ENCODE measurements at places on chromosomes 11 and 22. TPM values are rescaled to one million over a fixed set of nuclear protein-coding genes. Genes with fewer than 3 reads are reported as not detected.

DNA sequence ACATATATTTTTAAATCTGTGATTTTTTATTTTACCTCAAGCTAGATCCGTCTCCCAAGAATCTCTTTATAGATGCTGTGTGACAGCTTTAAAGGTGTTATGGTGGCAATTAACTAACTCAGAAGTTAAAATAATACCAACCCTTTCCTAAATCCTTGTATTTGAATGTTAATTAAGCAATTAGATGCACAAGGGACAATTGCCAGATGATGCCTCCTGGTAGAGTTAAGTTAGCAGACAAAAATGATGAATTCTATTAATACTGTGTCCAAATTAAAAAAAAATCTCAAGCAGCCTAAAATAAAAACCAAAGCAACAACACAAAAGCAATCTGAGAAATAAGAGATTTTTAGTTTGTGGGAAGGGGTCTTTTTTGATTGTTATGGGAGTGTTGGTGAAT lies 78.9 kb downstream of the FANCF start:
- DNase-seq = no peak

THAP12 gene
- total RNA-seq = 104 TPM

DNA sequence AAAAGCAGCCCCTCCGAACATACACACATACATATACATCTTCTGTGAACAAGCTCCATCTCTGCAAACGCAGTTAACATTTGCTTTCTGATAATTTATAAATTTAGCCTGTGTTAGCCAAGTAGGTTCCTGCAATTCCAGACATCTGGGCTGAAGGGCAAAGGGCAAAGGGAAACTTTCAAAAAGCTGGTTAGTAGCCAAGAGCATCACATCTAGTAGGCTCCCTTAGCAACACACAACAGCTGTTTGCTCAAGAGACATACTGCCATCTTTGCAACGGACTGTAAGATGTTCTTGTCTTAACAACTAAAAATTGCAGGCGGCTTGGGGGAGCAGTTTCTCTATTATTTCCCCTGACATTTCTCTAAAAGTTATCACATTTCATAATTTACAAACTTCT lies 134.9 kb downstream of the RBFOX2 start:
- DNase-seq = peak; percentile 30

DNA sequence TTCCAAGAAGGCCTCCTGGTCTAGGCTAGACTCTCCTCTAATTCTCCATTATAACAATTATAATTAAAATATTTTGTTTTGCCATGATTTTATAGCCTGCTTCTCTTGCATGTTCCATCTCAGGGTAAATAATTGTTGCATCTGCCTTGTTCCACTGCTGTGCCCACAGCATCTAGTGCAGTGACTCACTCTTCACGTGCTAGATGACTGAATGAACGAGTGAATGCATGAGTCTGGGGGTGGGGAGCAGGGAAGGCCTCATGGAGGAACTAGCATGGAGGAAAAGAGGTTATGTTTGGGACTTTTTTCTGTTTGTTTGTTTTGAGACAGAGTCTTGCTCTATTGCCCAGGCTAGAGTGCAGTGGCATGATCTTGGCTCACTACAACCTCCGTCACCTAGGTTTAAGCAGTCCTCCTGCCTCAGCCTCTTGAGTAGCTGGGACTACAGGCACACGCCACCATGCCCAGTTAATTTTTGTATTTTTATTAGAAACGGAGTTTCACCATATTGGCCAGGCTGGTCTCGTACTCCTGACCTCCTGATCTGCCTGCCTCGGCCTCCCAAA lies 5.2 kb upstream of the OAF start:
- no peak for DNase-seq

C11orf42 gene
- not detected for total RNA-seq

TUG1 gene
- 130 TPM for total RNA-seq

- no peak for DNase-seq
Measured at GRCh38 chr22:28245579-28246224, 326.6 kb upstream of the PITPNB start.

SCGB1D4 gene
- 10.6 TPM for total RNA-seq

SPINDOC gene
- total RNA-seq = 5.9 TPM

DNA sequence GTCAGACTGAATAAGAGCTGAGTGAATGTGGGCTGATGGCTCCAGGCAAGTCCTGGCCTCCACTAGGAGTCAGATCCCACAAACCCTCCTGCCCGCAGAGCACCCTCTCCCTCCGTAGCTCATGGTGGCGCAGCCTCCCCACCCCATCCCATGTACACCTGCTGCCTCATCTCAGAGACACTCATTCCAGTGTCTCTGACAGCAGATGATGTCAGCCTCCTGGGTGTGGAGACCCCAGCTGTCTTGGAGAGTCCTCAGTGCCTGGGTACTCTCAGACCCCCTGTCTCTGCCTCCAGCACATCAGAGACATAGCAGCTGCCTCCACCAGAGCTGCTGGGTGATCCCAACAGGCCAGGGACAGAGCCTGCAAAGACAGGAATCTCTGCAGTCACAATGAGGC lies 9.5 kb downstream of the IGLL5 start:
- DNase-seq = no peak

DNA sequence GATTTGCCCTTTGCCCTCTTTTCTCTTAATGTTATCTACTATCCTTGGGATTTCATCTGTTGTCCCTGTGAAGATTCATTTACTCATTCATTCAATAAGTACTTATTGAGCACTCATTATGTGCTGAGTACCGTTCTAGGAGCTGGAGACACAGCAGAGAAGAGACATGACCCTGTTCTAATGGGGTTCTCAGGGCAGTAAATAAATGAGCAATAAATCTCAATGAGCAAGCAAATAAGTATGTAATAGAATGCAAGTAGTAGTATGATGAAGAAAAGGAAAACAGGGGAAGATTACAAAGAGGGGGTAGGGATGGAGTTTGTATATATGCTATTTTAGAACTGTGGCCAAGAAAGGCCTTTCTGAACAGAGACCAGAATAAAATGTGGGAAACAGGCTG lies 34.2 kb upstream of the NRIP3 start:
- DNase-seq = no peak

DNA sequence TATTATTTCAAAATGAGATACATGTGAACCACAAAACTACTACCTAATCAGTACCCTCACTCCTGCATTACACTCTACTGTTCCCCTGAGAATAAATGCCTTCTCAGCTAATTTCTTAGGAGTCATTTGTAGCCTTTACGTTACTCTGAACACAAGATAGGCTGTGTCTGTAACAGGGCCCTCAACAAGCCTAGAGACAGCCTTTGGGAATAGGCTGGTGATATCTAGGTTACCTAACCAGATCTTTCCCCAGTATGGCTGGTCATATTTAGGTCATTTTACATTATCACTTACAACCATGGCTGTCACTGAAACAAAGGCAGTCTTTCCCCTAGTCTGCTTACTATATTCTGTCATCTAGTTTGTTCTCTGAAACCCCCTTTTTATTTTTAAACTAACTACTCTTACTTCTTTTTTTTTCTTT lies 14.2 kb downstream of the ATM start:
- DNase-seq = no peak

CTSD gene
- total RNA-seq = 89.9 TPM

GRCh38 chr11:95379479-95379878 lies 148.5 kb upstream of the SESN3 start:
- no peak for DNase-seq

DNA sequence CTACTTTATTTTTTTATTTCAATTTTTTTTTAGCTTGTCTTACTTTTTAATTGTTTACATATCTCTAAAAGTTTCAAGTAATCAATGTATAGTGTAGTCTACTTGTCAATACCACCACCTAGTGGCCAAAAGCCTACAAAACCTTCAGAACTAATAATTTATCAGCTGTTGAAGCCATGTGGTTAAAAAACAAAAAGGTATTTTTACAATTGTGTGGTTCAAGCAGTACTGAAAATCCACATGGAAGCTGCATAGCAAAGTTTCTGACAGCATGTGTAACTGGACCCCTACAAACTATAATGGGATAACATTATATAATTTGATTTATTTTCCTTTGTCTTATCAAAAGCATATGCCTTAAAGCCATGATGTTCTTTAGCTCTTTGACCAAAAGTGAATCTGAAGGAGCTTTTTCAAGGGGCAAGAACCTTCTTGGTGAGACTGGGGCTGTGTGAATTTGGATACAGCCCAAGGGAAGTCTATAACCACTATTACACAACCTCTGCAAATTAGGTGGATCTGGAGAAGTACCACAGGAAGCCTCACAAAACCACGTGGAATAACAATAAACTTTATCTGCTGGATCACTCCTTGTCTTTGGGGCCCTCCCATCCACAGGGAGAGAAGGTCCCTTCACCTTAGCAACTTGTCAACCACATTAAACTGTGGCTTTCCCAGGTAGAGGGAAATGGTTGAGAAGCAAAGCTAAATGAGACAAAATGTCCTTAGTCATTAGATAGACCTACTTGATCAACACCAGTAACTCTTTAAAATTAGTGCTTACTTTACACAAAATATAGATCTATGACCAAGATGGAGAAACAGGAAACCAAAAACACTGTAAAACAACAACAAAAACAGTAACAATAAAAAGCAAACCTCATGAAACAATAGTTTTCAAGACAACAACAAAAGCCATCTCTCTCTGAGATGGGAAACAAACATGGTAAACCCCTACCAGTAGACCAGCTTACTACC lies 9.9 kb downstream of the NARS2 start:
- DNase-seq = peak; percentile 61

- DNase-seq = no peak
Measured at GRCh38 chr11:92830377-92831155, 138.9 kb upstream of the MTNR1B start.

- no peak for DNase-seq
Measured at GRCh38 chr11:126202646-126203359, 8.6 kb downstream of the RPUSD4 start.

DNA sequence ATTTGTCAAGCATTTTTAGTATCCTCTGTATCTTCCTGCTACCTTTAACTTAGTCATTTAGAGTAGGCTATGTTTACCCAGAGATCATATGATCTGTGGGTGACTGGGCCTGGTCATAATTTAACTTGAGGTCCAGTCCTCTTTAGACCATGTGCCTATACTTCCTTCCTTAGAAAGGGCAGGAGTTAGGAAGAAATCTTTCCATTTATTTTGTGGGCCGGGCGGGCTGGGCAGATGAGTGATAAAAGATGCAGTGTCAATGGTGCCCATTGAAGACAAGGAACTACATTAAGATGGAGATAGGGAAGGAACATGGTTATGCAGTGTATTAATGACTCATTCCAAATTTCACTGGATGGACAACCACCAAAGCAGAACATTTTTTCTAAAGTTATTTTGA lies 30.9 kb upstream of the PDE3B start:
- DNase-seq = no peak

- DNase-seq = no peak
Measured at GRCh38 chr11:5348551-5349194, 2.6 kb upstream of the OR51B6 start.

SLCO2B1 gene
- total RNA-seq = 11.8 TPM

DNA sequence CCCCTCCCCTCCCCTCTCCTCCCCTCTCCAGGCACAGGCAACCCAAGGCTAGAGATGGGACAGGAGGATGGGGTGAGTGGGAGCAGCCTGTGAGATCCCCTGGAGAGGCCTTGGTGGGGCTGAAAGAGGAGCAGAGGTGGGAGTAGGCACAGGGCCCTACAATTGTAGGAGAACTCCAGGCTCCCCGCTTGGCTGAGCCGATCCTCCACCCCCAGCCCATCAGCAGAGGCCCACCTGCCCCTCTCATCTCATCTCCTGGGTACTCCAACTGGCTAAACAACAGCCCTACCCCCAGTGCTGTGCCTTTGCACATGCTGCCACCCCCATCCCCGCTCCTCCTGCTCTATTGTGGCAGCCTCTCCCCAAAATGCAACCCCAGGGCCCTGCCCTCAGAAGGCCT lies 52.0 kb upstream of the A4GALT start:
- DNase-seq = no peak

DNA sequence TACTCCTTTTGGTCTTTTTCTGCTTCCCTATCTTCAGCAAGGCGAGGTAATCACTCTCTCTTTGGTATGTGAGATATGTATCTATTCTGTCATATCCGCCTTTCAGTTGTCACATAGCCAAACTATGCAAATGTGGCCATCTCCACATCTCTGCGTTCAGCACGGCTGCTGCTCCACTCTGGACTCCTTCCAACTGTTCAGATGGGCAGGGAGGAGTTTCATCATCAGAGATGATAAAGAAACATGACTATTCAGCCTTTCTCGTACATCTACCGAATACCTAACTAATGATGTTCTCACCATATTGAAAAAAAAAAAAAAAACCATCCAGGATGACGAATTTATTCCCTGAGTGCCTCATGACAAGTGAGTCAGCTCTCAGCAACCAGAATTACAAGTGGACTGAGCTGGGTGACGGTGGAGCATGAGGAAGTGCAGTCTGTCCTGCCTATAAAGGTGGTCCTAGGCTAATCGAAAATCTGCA lies 899.6 kb downstream of the OPCML start:
- DNase-seq = no peak

GRCh38 chr11:125347261-125347585 lies 148.8 kb downstream of the FEZ1 start:
- no peak for DNase-seq

MUC6 gene
- total RNA-seq = not detected

DNA sequence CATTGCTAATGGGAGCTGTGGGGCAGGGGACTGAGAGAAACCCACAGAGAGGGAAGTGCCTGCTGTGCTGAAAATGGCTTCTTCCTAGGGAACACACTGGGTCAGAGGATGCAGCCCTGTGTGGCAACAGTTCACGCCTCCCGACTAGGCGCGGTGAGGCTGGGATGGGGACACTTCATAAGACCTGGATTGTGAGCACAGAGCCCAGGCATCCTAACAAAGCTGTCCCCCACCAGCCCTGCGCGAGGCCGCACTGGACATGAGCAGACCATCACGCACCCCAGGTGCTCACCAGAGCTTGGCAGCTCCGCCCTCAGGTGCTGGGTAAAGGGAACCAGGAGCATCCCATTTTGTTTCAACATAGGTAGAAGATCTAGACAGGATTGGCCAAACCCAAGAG lies 1.8 kb upstream of the KRTAP5-4 start:
- DNase-seq = no peak

NRGN gene
- 16.4 TPM for total RNA-seq

- no peak for DNase-seq
Measured at GRCh38 chr11:122727101-122727929, 71.8 kb downstream of the UBASH3B start.

CLNS1A gene
- 87.9 TPM for total RNA-seq

- DNase-seq = no peak
Measured at GRCh38 chr11:71245601-71246391, 6.6 kb downstream of the SHANK2 start.
